ENCODE measurements at places on chromosomes 1 and 21. TPM values are rescaled to one million over a fixed set of nuclear protein-coding genes. Genes with fewer than 3 reads are reported as not detected.

DNA sequence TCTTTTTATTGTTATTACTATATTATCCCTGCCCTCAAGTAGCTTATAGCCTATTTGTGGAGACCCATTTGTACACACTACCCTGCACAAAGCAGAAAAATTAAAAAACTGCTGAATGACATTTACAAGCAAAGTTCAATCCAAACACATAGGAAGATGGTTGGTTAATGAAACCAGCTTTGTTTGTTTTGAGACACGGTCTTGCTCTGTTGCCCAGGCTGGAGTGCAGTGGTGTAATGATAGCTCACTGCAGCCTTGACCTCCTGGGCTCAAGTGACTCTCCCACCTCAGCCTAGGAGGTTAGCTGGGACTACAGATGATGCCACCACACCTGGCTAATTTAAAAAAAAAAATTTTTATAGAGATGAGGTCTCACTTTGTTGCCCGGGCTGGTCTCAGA lies 31.6 kb downstream of the TGFB2 start:
- DNase-seq, result no peak

- no peak for DNase-seq
These were observed 16.7 kb downstream of the SLC6A9 start for GRCh38 chr1:44014365-44015104.

GRCh38 chr1:46456411-46456963 lies 33.1 kb upstream of the DMBX1 start:
- no peak for DNase-seq

DNA sequence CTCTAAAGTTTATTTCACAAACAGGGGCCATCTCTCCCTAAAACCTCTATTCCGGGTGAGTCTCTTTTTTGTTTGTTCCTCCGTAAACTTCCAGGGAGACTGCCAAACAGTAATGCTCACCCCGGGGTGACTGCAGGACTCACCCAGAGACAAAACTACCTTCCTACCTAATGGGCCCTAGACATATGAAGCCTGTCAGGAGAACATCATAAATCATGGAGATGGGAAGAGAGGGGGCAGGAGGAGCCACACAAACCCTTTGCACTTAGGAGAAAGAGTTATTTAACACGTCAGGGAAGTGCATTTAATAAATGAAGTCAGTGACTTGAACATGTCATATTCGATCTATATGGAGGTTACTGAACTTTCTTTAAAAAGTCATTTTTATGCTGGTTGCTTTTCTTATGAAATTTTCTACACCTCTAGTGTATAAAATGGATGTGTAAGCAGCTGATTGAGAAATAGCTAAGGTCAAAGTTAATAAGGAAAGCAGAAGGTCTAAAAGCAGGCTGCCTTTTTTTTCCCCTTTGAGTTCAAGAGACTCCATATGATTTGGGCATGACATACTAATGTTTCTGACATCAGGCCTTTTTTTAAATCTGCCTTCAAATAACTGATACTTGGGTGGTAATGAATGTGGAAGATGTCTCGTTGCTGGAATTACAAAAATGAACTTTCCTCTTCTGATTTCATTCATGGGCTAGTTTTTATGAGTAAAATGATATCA lies 286.9 kb upstream of the USP25 start:
- DNase-seq, result no peak

GRCh38 chr21:16145479-16145878 lies 415.7 kb downstream of the USP25 start:
- DNase-seq, result no peak

GRCh38 chr1:115165776-115166175 lies 76.5 kb upstream of the TSPAN2 start:
- DNase-seq, result no peak

DNA sequence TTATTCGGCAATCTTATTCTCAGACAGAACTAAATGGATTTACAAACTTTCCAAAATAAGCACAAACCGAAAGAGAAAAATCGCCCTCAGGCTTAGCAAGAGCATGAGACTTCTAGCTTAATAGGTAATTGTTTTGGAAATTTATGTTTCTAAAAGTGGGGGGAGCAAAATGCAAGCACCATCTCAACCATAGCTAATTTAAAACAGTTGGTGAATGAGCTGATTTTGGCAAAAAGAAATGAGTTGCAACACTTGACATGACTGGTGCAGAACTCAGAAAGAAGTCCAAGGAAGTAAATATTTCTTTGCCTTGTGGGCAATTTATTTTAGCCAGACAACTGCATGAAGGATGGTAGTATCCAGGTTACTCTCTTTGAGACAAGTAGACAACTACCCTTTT lies 71.5 kb upstream of the PTGFR start:
- no peak for DNase-seq

- no peak for DNase-seq
These were observed 82.0 kb downstream of the DISP1 start for GRCh38 chr1:222896630-222897526.

GRCh38 chr1:24739241-24739640 lies 6.0 kb upstream of the CLIC4 start:
- DNase-seq, result no peak

DNA sequence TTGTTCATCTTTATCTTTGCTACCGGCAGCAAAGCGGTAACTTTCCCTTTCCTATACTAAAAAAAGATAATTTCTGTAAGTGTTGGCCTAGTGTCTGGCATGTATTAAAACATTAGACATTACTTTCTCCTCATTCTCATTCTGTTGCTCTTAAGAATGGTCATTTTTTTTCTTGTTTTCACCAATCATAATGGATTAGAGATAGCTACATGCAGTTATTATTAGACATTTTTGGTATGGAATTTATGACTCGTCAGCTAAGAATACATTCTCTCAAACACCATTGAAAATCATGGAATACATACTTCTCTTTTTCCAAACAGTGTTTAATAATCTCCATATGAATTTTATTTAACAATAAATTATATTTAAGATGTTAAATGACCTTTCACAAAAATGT lies 1154.6 kb downstream of the BRINP3 start:
- no peak for DNase-seq

GRCh38 chr21:32426592-32427051 lies 14.1 kb downstream of the EVA1C start:
- no peak for DNase-seq

GRCh38 chr1:239044829-239045228 lies 341.5 kb upstream of the CHRM3 start:
- no peak for DNase-seq

DNA sequence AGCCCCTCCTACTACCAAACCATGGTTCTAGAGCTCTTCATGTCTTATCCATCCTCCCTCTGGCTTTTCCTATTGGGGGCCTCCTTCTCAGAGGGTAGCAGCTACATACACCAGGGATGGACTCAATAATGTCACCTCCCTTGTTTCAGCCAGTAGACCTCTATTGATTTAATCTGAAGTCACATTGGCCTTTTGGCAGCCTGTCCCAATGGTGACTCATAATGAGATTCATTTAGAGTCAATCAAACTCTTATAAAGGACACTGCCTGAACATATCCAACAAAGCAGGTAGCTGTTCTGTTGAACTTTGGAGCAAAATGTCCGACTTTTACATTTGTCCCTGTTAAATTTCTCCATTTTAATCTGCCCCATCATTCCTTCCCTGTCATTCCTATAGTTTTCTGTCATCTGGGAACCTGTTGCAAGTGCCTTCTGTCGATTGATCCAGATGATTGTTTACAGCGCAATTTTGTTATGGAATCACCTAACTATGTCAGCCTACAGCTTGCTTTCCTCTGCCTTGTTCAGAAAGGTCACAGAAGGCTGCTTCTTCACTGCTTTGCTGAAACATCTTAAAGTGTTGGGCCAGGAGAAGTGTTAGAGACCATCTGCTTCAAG lies 105.9 kb downstream of the ETS2 start:
- no peak for DNase-seq

- DNase-seq, result no peak
These were observed 58.5 kb downstream of the SLC66A1 start for GRCh38 chr1:19370453-19371170.

- no peak for DNase-seq
These were observed 61.8 kb upstream of the USH2A start for GRCh38 chr1:216485042-216485441.

DNA sequence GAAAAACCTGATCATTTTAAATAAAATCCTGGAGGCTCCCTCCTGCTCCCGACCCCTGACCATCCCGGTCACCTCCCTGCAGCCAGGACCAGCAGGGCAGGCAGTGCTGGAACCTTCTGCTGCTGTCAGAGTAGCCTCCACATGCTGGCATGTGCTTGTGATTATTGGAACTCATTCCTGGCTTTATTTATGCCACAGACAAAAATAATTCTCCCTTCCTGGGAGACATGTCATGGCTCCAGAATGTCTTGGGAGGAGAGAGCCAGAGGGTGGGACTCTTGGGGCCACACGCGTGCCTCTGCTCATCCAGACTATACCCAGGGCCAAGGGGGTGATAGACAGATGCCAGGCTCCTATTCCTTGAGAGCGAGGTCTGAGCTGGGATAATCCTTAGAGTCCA lies 183.6 kb upstream of the RAB4A start:
- no peak for DNase-seq

GRCh38 chr1:77565321-77565720 lies 117.1 kb downstream of the ZZZ3 start:
- no peak for DNase-seq

GRCh38 chr1:117167402-117167801 lies 43.3 kb downstream of the VTCN1 start:
- DNase-seq, result no peak

Gene HES5
- polyA plus RNA-seq, result not detected

Gene PLA2G2D
- 0.08 TPM for polyA plus RNA-seq

Gene E2F2
- 5.9 TPM for polyA plus RNA-seq

Gene PRMT2
- polyA plus RNA-seq, result 119 TPM

Gene STX12
- 54.7 TPM for polyA plus RNA-seq

All from left kidney (tissue), 8 donors.